ENCODE measurements at places on chromosomes 12 and 14. TPM values are rescaled to one million over a fixed set of nuclear protein-coding genes. Genes with fewer than 3 reads are reported as not detected.

The GSG1 gene
- 0.29 TPM for total RNA-seq

DNA sequence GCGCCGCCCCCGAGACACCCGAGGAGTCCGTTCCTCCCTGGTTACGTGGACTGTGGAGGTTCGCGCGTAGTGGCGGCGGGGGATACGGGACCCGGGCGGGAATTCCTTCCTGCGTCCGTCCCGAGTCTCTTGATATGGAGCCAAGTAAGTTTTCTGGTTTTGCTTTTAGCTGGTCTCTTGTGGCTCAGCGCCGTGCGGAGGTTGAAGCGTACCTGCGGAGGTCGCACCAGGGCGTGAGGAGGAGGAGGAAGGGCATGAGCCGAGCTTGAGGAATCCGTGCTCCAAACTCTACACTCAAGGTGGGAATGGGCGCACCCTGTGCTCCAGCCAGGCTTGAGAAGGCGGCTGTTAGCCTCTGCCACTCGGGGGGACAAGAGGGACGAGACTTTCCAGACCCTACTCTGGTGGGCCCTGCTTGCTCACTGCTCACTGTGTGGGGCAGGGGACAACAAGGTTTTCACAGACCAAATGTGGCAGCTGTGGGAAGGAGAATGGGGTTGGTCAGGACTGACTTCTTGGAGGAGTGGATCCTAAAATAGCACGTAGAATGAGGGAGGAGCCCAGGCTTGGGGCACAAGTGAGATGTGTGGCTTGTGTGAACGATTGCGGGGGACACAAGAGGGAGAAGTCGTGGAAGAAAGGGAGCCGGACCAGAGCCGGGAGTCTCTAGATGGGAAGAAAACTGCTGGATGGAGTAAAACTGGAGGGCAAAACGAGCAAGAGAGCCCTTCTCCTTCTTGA is 577 bp downstream of the ATG101 start:
- peak; percentile 88 for DNase-seq

GRCh38 chr14:36241183-36241582 is 64.7 kb upstream of the PTCSC3 start:
- no peak for DNase-seq

DNA sequence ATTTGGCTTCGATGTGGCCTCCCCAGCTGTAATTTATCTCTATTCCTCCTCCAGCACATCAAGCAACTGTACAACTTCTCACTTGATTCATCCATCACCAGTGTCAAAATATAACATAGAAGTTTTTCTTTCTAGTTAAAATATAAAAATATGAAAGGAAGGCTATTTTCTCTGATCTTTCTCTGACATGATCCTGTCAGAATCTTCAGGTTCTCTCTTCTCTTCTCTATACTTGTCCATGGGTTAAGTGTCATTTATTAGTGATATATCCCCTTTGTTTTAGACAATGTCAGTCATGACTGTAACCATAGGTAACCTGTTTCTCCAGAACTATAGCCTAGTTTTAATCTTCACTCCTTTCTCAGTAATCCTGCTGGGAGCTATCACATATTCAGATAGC is 132.5 kb upstream of the G2E3 start:
- DNase-seq, result no peak

DNA sequence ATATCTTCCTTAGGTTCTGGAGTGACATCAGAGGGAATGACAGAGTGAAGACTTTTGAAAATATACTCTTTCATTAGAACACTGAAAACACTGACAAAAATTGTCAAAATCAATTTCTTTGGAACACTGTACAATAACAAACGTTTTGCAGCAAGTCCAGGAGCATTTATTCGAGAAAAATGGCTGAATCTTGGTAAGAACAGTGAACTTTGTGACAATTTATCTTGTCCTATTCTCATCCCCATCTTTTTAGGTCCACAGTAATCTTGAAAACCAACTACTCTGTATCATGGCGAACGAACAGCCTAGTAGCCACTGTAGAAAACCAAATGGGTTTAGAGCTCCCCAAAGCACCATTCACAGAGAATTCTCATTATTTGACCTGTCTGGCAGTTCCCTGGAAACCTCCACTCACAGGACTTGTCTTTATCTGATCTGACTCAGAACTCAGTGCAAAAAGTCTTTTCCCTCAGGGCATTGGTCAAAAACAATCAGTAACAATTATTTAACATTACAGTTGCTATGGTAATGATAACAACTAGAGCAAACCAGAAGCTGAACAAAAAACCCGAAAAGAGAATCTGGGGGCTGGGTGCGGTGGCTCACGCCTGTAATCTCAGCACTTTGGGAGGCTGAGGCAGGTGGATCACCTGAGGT is 20.3 kb upstream of the PPP2R5E start:
- DNase-seq, result peak; percentile 81

GRCh38 chr12:3158851-3159465 is 81.8 kb downstream of the TSPAN9 start:
- no peak for DNase-seq

- no peak for DNase-seq
Observed at GRCh38 chr12:46908936-46909635, 83.3 kb upstream of the SLC38A4 start.

The TCL1B gene
- total RNA-seq, result not detected

DNA sequence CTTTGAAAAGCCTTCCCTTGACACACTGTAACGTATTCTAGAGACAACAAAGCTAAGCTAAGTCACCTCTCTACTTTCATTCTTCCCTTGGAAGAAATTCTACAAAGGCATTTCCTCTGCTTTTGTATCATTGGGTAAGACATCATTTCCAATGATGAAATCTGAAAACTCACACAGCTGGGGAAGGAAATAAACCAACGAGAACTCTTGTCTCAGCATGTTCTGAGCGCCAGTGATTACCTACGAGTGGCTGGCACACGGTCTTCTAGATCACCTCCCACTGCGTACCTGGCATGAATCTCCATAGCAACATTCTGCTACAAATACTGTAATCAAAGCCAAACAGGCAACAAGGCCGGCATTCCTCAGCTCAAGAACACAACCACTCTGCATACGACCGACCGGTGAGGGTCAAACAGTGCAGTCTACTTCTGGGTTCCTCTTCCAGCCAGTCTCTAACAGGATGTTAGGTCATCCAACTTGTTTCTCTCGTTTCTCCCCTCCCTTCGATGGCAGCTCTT is 7.6 kb downstream of the VPS37B start:
- no peak for DNase-seq
